ENCODE measurements at places on chromosomes 2 and 18. TPM values are rescaled to one million over a fixed set of nuclear protein-coding genes. Genes with fewer than 3 reads are reported as not detected.

DNA sequence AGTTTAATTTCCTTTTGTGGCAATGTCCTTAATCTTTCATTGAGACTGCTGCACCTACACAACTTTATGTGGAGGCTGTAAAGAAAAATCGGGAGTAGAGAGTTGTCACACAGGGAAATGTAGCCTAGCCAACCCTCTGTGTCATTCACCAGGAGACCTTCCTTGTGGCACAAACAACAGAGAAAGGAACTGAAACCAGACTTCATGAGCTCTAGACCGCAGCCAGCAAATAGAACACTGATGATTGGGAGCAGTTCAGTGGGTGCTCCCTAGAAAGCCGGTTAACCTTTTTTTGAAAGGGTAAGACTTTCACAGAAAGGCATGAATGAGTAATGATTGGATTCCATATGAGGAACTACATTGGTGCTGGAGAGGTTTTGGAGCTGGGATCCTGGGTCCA lies 1752.4 kb upstream of the CELF4 start:
- no peak for DNase-seq

AGBL5 gene
- 46.7 TPM for total RNA-seq

- peak; percentile 69 for DNase-seq
Observed at GRCh38 chr2:203532957-203533658, 2.0 kb downstream of the RAPH1 start.

- no peak for DNase-seq
Observed at GRCh38 chr2:192437653-192438052, 242.9 kb upstream of the TMEFF2 start.

- no peak for DNase-seq
Observed at GRCh38 chr2:174994381-174994780, 10.8 kb downstream of the CHN1 start.

- peak; percentile 12 for DNase-seq
Observed at GRCh38 chr2:238587776-238588660, 161.3 kb downstream of the ASB1 start.

DNA sequence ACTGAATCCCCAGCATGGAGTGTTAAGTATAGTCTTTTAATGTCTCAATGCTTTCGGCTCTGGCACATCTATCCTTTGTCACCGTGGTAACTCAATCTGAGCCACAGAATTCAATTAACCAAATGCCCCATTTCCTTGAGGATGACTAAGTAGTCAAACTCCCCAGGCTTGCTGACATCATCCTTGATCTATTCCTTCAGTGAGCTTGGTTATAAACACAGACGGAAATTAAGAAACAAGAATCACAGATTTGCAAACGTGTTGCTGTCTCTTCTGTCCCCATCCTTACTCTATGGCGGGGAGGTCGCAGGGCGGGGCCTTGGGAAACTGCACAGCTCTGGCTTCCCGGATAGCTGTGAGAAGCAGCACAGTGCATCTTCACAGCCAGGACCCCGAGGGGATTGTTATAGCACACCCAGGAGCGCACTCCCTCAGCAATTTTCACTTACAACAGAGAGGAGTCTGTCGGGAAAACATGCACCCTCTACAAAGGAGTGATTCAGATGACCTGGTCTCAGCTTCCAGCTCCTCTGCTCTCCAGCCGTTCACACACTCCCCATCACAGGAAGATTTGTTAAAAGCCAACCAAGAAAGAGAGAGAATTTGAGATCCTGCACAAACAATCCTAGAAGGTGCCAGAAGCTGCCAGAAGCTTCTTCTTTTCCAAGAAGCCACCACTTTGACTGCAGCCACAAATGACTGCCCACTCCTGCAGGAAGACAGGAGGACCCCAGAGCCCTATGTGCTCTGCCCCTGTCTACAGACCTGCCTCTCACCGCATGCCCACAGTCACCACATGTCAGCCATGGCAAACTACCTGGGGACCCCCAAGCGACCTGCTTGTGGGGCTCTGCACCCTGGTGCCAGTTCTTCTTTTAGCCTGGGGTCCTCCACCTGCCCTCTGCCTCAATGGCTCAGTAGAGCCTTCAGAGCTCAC lies 44.9 kb upstream of the YWHAQ start:
- DNase-seq, result peak; percentile 64

DNA sequence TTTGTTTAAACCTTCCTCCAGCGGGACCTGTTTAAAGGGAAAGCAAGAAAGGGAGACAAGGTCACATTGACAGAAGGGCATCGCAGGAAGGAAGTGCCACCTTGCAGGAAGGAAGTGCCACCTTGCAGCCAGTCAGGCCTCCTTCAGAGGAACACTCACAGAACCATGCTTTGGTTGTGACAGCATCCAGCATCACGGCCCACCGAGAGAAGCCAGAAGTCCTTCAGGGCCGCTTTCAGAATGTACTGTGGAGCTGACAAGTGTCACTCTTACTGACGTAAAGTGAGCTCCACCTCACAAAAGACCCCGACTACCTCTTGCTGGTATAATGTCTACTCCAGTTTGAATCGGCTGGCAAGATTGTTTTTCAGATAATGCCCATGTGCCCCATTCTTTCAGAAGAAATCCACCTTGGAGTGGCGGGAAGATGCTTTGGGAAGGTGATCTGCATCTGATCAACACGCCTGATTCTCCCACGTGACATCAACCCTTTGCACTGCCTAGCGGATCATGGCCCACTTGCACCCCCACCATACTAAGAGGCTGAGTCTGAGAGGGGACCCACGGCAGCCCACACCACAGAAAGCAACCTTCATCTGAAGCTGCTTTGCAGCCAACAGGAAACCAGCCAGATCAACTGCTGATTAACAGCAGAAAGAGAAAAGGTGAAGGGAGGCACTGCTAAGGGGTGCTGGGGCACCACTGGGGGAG lies 99.8 kb downstream of the UXS1 start:
- no peak for DNase-seq

AMER3 gene
- total RNA-seq, result 0.14 TPM

GRCh38 chr2:71780162-71780561 lies 326.8 kb downstream of the DYSF start:
- DNase-seq, result peak; percentile 2

RFX8 gene
- total RNA-seq, result not detected

Data from H7 (cell line).